Fibroblast of the aortic adventitia (primary cell): ENCODE measurements at places on chromosomes 13 and 19. TPM values are rescaled to one million over a fixed set of nuclear protein-coding genes. Genes with fewer than 3 reads are reported as not detected.

GRCh38 chr13:93945621-93946020 is 533.9 kb downstream of the DCT start:
- no peak for DNase-seq

LMTK3 gene
- not detected in 2 replicates for total RNA-seq

WDR88 gene
- not detected in 2 replicates for total RNA-seq

DNA sequence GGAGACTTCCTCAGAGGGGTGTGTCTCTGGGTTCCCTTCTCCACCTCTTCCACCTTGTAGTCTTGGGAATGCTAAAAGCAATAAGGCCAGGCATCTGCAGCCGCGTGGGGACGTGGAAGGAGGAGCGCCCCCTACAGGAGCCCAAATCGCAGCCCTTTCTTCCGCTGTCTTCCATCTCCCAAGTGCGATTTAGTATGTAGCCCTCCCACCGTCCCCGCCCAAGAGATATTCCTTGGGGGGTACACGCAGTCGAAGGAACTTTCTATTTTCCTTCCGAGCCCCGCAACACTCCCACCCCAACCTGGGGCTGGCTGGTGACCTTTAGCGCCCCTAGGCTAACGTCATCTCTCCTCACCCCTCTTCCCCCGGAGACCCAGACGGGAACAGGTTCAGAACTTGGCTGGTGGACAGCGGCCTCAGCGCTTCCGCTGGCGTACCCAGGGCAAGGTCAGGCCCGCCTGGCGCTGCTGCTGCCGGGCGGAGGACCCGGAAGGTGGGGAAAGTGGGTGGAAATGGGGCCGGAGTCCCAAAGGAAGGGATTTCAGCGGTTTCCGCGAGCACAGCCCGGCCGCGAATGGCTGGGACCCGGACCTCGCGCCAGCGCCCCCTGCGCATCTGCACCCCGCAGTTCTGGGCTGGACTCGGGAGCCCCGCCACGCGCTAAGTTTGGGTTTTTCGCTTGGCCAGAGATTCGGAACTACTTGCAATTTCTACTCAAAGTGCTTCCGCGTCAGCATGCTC is 2.1 kb upstream of the PCDH8 start:
- peak; percentile 34 for DNase-seq

- peak; percentile 76 for DNase-seq
These were observed 10.2 kb upstream of the JSRP1 start for GRCh38 chr19:2266183-2266993.

GRCh38 chr13:79287939-79288795 is 117.9 kb downstream of the RBM26 start:
- DNase-seq = no peak

JSRP1 gene
- total RNA-seq = 0.27 and 0.74 TPM in 2 replicates

ALOX5AP gene
- total RNA-seq = not detected in 2 replicates

- DNase-seq = peak; percentile 24
These were observed 812 bp downstream of the DPY19L3 start for GRCh38 chr19:32406161-32407003.

GRCh38 chr13:46062185-46062584 is 9.6 kb upstream of the ZC3H13 start:
- DNase-seq = peak; percentile 7

DPF1 gene
- total RNA-seq = 2.7 and 3.3 TPM in 2 replicates

GRCh38 chr19:4267901-4268815 is 10.9 kb upstream of the SHD start:
- DNase-seq = no peak

- DNase-seq = peak; percentile 24
These were observed 24.1 kb upstream of the CEACAM20 start for GRCh38 chr19:44553478-44554171.

DNA sequence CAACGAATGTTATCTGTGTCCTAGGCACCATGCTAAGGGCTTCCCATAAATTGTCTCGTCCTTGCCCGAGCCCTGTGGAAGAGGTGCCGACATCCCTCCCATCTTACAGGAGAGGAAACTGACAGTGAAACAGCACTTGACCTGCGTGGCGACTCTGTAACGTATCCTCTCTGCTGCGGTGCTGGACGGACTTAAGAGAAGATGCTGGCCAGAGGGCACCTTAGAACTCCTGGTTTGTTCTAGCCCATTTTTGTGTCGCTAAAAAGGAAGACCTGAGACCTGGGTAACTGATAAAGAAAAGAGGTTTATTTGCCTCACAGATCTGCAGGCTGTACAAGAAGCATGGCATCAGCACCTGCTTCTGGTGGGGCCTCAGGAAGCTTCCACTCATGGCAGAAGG is 68.6 kb downstream of the KCTD15 start:
- DNase-seq = no peak

DNA sequence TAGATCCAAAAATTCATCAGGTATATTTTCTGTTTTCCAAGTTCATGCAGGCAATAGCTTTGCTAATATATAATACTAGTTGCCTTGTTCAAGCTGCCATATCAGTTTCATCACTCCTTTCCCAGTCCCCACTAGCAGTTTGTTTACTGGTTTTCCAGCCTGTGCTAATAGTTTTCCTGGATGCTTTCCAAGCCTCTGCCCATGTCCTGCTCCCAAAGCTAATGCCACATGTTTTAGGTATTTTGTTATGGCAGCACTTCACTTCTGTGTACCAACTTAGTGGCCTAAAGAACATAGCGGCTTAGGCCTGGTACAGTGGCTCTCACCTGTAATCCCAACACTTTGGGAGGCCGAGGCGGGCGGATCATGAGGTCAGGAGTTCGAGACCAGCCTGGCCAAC is 28.1 kb upstream of the ZNF527 start:
- DNase-seq = no peak

POMP gene
- total RNA-seq = 147 and 154 TPM in 2 replicates

SIAH3 gene
- not detected in 2 replicates for total RNA-seq

- DNase-seq = no peak
These were observed 1576.5 kb downstream of the PCDH9 start for GRCh38 chr13:65653613-65654012.

TMEM150B gene
- total RNA-seq = not detected in 2 replicates

IGSF23 gene
- not detected in 2 replicates for total RNA-seq

- DNase-seq = no peak
These were observed 385.1 kb downstream of the MZT1 start for GRCh38 chr13:72342364-72342763.

DNA sequence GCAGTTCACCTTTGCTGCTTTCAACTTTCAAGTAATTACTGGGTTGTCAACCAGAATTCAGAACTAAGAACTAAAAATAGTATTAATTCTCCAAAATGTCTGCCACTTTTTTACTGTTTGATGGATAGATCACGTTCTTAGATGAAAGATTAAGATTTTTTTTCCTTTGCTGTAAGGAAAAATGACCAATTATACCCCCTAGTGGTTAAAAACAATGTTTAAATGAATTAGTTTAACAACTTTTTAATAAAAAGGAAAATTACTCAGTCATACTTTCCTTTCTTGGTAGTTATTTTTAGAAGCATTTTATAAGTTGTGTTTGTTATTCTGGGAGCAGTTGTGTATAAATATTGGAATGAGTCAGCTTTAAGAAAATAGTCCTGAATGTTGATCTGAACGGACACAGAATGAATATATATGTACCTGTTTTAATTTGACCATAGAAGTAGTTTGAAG is 4.6 kb downstream of the TM9SF2 start:
- DNase-seq = peak; percentile 45

DNA sequence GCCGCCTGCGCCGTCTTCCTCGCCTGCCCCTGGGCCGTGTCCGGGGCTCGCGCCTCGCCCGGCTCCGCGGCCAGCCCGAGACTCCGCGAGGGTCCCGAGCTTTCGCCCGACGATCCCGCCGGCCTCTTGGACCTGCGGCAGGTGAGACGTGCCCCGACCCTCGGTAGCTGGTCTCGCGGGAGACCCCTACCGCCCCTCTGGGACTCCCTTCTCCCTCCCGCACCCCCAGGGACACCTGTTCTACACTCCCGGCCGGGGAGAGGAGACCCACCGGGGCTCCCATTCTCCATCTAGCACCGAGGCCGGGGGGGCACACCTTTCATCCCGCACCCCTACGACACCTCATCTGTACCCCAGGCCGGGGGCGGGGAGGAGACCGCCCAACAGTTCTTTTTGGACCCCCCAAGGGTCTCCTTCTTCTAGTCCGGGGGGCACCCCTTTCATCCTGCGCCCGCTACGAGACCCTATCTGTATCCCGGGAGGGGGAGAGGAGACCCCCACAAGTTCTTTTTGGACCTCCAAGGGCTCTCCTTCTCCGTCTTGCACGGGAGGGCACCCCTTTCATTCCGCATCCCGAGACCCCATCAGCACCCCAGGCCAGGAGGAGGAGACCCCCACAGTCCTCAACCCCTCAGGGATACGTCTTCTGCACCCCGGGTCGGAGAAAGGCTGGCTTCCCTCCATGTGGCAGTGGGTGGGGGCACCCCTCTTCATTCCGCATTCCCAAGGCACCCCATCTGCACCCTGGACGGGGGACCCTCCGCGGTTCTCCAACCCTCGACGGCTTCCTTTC is 533 bp downstream of the TNFSF9 start:
- DNase-seq = no peak

DNA sequence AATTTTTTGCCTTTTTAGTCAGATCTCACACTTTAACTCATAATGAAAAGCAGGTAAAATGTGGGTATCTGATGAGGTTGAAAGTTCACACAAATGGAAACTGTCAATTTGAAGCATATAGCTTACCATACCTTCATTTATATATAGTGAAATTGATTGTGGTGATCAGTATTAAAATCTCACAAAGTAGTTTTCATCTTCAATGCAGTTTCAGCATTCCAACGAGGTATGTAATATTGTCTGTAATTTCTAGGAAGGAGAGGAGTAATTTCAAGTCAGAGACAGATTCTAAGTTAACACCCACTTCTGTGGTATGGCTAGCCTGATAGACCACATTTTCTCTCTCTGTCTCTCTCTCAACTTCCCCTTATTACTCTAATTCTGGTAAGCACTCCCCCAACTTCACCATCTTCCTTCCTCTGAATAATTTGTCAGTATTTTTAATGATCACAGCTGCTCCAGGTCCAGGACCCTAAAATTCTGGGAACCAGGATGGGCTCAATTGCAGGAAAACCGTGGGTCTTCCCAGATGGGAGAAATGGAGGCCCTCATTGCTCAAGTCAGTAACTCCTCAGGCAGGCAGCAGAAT is 455.7 kb downstream of the FGF9 start:
- no peak for DNase-seq

PRKCG gene
- not detected in 2 replicates for total RNA-seq

- DNase-seq = no peak
These were observed 87.8 kb upstream of the RFC3 start for GRCh38 chr13:33730147-33730546.

DNA sequence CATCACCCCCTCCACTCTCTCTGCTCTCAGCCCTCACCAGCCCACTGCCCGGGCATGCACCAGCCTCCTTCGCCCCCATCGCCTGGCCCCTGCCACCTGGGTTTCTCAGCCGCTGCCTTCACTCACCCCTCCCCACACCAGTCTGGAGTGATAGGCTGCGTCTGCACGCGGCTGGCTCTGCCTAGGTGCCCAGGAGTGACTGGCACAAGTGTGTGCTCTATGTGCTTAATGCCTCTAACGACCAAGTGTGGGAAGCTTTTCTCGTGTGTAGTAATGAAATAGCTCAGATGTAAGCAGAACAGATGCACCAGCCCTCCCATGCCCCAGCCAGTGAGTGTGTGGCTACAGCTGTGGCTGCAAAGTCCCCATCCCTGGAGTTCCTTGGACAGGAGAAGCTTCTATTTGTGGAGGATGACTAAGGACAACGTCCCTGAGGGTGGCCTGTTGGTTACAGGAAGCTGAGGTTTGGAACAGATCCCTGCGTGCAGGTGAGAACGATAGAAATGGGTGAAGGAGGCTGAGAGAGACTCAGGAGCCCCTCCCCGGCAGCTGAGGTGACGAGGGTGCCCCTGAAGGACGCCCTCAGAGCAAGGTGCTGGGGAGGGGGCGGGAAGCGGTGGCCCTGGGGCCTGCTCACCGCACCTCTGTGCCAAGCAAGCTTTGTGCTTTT is 35.6 kb downstream of the ATP11A start:
- DNase-seq = no peak

GRCh38 chr13:93305886-93306285 is 79.3 kb downstream of the GPC6 start:
- peak; percentile 15 for DNase-seq

DNA sequence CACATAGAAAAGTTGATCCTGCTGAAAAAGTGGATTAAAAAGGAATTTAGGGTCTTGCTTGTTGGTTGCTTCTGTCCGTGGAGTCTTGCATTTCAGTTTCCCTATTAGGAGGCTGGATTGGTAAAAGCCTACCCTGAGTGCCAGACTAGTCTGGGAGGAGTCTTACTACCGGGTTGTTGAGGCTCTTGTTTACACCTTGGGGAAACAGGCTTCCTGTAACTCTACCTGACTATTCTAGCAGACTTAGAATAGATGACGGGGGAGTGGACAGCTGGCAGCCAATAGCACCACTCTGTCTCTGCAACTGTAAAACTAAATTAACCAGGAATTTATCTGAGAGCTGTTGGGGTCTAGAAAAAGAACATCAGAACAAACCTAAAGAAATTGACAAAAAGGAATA is 11.3 kb upstream of the MPHOSPH8 start:
- no peak for DNase-seq

DNA sequence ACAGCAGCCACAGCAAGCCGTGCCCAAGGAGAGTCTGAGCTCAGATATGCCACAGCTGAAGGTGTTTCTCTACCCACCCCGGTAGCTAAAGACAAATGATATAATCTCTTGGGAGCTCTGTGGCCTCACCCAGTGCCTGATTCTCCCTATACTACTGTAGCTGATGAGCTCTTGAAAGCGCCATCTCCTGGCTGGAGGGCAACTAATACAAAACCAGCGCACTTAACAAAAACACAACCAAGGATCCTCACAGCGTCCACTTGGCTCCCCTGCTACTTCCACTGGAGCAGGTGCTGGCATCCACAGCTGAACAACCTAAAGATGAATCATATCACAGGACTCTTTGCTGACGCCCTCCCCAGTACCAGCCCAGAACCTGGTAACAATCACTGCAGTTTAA is 1212.0 kb downstream of the PCDH17 start:
- no peak for DNase-seq

KCNRG gene
- total RNA-seq = 1.4 and 2.9 TPM in 2 replicates

SMIM17 gene
- 0.65 TPM in 1 of 2 replicates, not detected in the other for total RNA-seq

- DNase-seq = peak; percentile 69
These were observed 11.3 kb downstream of the GTPBP3 start for GRCh38 chr19:17348700-17349099.

GRCh38 chr13:44157606-44158005 is 216.0 kb upstream of the SERP2 start:
- DNase-seq = no peak
